ENCODE measurements at places on chromosomes 3 and 15.

DNA sequence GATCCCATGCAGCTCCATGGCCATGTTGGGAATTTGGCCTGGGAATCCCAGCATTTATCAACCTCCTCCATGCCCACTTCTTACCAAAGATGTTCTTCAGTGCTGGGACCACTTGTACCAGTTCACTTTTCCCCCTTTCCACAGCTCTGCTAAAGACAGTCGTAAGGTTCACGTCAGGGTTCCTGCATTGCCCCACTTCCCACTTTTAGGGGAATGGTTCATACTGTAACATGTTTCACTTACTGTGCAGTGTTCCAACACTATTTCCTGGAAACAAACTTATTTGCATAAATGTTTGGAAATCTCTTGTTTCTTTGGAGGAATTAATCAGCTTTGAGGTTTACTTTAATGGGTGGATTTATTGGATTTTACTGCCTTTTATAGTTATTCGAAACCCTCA, 17.0 kb downstream of the APH1B start:
- DNase-seq = no peak

- no peak for DNase-seq
These were observed 67.7 kb upstream of the OSTN start for GRCh38 chr3:191131305-191131704.

DNA sequence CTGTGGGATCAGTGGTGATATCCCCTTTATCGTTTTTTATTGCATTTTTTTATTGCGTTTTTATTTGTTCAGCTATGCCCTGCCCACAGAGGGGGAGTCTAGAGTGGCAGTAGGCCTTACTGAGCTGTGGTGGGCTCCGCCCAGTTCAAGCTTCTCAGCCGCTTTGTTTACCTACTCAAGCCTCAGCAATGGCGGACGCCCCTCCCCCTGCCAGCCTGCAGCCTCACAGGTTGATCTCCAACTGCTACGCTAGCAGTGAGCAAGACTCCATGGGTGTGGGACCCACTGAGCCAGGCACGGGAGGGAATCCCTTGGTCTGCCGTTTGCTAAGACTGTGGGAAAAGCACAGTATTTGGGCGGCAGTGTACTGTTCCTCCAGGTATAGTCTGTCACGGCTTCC, 500.6 kb upstream of the MCTP2 start:
- no peak for DNase-seq

- no peak for DNase-seq
These were observed 164.5 kb downstream of the EBLN2 start for GRCh38 chr3:73225991-73226390.
